ENCODE measurements at places on chromosomes 6 and 20. TPM values are rescaled to one million over a fixed set of nuclear protein-coding genes. Genes with fewer than 3 reads are reported as not detected.

ZSWIM3 gene
- total RNA-seq: 5.7 TPM

LRP11 gene
- 13.2 TPM for total RNA-seq

PPP1R14C gene
- total RNA-seq: 0.10 TPM

PNLDC1 gene
- not detected for total RNA-seq

DDX43 gene
- total RNA-seq: 0.15 TPM

SNAP91 gene
- 0.67 TPM for total RNA-seq

KIFC1 gene
- 101 TPM for total RNA-seq

ISM1 gene
- total RNA-seq: not detected

Measured in H7 (cell line).